ENCODE measurements at places on chromosomes 12 and 14.

GRCh38 chr14:25092258-25092740 is 42.4 kb upstream of the STXBP6 start:
- DNase-seq, result no peak

- no peak for DNase-seq
Observed at GRCh38 chr12:13661005-13661887, 320.2 kb downstream of the GRIN2B start.

DNA sequence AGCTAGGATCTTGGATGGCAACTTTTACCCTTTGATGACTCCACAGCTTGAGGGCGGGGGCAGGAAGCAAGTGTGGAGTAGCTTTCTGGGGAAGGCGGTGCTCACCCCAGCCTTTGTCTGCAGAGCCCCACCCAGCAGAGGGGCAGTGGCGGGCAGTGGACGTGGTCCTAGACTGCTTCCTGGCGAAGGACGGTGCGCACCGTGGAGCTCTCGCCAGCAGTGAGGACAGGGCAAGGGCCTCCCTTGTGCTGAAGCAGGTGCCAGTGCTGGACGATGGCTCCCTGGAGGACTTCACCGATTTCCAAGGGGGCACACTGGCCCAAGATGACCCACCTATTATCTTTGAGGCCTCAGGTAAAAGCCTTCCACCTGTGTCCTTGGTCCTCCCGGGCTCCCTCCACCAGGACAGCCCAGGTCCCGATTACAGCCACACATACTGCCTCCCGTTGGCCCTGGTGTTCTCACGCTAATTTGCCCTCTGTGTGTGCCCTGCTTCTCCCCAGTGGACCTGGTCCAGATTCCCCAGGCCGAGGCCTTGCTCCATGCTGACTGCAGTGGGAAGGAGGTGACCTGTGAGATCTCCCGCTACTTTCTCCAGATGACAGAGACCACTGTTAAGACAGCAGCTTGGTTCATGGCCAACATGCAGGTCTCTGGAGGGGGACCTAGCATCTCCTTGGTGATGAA is 1.2 kb downstream of the TAPBPL start:
- DNase-seq, result no peak

GRCh38 chr14:76376878-76377734 is 1.2 kb downstream of the ESRRB start:
- no peak for DNase-seq

DNA sequence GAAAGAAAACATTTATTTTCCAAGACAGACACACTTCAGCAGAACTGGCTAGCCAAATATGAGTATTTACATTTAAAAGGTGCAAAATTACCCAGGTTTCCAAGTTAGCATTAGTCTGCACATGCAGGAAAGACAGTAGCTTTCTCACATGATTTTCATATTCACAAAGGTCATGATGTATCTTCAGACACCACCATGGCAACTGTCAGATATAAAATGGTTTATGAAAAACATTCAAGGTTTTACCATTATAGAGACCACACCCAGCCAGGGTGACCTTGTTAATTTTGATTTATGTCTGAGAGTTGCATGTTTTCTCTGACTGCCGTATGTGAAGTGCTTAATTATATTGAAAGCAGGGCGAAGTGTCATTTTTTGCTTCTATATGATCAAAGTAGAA is 91.2 kb downstream of the GXYLT1 start:
- no peak for DNase-seq

GRCh38 chr14:99758872-99759545 is 34.2 kb upstream of the EML1 start:
- DNase-seq, result no peak

DNA sequence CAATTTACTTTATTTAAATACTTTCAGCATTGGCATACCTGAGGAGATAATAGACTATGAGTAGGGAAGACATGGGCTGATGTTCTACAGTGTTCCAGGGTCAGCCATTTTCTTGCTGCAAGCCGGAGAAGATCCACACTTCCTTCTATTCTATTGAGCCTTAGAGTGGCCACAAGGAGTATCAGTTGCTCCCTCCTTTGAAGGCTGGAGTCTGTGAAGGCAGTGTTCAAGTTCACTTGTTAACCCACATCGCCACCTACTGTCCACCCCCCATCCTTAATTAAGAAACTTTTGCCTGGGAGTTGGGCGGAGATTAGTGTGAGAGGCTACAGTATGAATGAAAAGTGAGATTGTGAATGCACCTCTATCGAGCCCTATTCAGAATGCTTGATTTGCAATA is 666.6 kb downstream of the NRXN3 start:
- DNase-seq, result peak; percentile 24

DNA sequence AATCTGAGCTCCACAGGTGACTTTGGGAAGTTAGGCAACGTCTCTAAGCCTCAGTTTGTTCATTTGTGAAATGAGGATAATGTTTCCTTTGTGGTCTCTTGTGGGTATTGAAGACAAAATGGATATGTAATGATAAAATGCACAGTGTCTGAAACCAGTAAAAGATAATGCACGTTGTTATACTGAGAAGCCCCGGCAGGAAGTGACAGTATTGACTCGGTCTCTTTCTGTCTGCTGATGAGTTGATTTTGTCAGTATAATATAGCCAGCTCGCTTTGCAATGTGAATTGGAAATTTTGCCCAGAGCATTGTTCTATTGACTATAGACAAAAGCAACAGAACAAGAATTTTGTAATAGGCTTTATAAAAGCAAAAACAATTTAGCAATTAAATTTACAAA is 49.2 kb upstream of the SLC38A1 start:
- DNase-seq, result no peak

GRCh38 chr12:109358154-109358869 is 10.6 kb downstream of the MYO1H start:
- DNase-seq, result no peak

GRCh38 chr12:33317746-33318145 is 121.9 kb downstream of the SYT10 start:
- DNase-seq, result no peak

GRCh38 chr12:55745361-55746173 is 2.6 kb downstream of the GDF11 start:
- DNase-seq, result no peak

DNA sequence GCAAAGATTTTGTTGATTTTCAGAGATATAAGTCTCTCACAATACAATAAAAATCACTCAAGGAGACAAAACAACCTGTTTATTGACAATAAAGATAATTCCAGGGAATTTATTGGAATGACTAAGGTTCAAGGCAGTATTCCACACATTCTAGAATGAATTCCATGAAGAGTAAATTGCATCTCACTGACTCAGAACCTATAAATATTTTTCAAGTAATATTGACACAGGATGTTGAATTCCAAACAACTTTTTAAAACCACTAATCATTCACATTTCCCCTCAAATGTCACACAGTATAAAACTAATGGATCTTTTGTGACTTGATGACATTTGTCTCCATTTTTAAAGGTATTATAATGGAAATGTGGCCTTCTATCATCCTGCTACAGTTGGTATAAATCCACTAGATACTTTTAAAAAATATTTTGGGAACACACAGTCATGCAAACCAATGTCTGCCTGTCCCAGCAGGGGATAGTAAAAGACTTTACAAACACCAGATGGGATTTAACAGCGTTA is 42.1 kb upstream of the LGR5 start:
- no peak for DNase-seq

- no peak for DNase-seq
Observed at GRCh38 chr12:104846056-104846767, 111.9 kb downstream of the SLC41A2 start.

GRCh38 chr12:47964106-47964728 is 821 bp downstream of the TMEM106C start:
- no peak for DNase-seq

- DNase-seq, result no peak
Observed at GRCh38 chr12:33529810-33530209, 90.2 kb upstream of the SYT10 start.

DNA sequence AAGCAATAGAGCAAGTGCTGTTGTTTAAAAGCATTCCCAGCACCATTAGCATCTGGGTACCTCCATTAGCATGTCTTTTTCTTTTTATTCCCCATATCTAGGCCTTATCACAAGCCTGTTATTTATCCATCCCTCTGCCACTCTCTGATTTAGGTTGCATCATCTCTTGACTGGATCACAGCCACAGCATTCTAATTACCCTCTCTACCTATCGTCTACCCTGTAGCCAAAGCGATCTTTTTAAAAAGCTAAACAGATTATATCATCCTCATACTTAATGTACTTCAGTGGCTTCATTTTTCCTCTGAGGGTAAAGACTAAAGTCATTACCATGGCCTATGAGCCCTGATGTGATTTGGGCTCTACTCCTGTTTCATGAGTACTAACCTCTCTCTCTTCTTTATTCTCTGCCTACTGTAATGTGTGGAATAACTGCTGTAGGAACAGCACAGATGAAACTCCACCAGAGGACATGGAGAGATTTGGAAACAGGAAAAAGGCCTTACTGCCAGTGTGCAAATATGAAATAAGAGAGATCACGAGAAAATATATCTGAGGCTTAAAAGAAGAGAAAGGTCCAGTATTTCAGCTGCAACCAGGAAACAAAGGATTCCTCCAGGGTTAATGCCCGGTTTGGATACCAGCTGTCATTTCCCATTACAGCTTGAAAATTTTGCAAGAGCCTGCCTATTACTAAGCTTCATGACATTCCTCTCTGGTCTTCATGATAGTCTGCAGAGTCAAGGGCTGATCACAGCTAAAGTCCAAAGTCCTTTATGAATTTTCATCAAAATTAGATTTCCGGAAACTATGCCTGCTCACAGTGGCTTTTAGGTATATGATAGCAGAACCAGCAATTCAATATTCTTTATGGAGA is 422.5 kb upstream of the PDE3A start:
- DNase-seq, result no peak

DNA sequence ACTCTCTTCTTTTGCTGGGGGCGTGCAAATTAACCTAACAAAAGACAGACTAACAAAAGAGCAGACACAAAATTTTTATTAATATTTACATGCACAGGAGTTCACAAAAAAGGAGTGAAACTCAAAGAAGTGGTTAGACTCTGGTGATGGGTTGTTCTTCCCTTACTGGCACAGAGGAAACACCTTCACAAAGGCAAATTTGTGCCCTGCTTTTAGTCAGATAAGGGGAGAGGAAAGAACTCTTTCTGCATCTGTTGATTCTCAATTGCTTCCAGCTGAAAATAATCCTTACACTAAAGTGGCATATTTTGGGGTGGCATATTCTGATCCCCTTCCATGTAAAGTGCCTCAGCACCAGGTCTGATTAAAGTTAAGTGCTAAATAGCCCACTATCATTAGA is 190.2 kb upstream of the AMIGO2 start:
- DNase-seq, result no peak

DNA sequence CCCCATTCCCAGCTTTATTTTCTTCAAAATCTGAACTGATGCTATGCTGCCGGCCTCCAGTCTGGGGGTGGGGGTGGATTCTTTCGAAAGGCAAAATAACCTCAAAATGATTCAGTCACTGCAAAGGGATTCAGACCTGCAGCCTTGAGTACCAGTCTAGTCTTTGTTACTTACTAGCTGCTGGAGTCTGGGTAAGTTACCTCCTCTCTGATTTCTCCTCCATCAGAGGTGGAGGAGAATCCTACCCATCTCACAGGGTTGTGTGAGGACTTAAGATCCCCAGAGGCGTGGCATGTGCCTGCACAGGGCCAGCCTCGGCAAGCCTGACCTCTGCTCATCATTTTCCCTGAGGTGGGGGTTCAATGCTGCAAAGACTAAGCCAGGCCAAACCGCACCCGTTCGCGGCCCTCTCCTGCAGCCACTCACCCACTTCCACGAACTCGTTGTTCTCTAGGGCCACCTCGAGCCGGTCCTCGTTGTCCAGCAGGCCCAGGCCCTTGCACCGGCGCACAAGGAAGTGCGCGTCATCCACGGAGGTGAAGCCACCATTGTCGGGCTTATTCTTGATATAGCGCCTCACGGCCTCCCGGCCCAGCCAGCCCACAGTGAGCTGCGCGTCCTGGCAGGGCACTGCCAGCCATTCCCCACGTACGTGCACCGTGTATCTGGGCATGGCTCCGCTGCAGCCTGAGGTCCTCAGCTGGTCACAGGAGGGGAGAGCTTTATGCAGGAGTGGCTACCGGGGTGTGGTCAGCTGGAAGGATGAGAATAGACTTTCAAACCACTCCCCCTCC is 709 bp downstream of the HAL start:
- no peak for DNase-seq

GRCh38 chr14:56579345-56580220 is at the start of gene TMEM260:
TSS of gene TMEM260 (plus strand) at chr14:56579798. CDS start at chr14:56579915, 117 bp downstream.
- DNase-seq, result peak; percentile 40

DNA sequence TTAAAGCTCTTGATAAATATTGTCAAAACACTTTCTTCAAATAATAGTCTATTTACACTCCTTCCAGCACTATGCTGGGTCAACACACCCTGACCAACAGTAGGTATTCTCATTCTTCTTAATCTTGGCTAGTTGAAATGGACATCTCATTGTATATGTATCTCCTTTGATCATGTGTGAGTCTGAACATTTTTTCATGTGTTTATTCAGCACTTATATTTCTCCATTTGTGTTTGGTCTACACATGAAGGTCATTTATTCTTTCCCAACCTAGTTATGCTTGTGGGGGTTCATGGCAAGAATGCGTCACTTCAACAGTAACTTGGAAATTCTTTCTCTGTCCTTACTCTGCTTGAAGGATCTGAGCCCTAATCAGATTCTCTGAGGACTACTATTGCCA is 133.1 kb upstream of the ARID2 start:
- DNase-seq, result no peak

- no peak for DNase-seq
Observed at GRCh38 chr12:46686267-46686942, 139.4 kb downstream of the SLC38A4 start.

DNA sequence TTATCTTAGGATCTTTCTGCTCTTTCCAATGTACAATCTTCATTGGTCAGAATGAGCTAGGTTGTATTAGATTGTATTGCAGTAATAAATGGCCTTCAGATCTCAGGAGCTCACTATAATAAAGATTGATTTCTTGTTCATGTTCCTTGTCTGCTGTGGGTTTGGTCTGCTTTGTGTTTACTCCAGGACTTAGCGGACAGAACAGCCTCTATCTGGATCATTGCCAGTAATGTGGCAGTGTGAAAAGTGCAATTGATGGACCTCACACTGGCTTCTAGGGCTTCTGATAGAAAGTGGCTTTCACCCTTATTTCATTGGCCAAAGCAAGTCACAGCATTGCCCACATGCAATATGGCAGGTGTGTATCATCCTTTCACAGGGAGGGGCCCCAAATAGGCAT is 81.2 kb downstream of the BTG1 start:
- no peak for DNase-seq

- no peak for DNase-seq
Observed at GRCh38 chr12:4996714-4997113, 47.0 kb upstream of the KCNA5 start.

- no peak for DNase-seq
Observed at GRCh38 chr14:46820291-46820690, 168.7 kb upstream of the RPL10L start.

DNA sequence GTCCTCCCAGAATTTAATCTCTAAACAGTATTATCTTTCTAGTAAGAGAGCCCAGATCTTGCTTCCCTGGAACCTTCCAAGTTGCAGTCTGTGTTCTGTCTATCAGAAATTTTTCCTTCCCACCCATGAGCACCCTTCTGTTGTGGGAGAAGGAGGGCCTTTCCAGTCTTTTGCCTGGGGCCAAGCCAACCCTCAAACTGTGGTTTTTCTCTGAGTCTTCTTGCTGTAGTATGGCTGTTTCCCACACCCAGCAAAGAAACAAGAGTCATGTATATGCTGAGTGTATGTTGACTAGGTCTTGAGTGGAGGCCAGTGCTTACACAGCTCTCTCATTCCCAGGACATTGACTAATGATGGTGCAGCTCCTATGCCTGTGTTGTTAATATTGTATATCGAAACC is 104.5 kb downstream of the TGFB3 start:
- DNase-seq, result peak; percentile 83

Data from epithelial cell of prostate (primary cell).